ENCODE measurements at places on chromosomes 2 and 18.

GRCh38 chr2:166375195-166375735 is 479 bp downstream of the SCN9A start:
- DNase-seq = no peak

GRCh38 chr2:85329181-85329651 is 1.4 kb upstream of the TGOLN2 start:
- DNase-seq = no peak

DNA sequence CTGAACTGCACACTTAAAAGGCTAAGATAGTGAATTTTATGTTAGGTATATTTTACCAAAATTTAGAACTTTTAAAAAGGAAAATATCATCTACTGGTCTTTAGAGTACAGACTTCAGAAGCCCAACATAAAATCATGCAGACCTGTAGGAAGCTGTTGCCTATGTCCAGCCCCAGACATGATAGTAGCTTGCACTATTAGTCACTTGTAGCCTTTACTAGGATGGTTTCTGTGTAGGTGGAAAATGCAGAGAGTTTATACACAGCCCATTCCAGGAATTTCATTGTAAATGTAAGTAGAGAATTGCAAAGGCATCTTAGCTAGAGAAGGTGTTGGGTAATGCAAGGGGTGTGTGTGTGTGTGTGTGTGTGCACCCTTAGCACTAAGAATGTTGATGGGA is 640.2 kb downstream of the RNF144A start:
- DNase-seq = no peak

GRCh38 chr18:42392416-42392815 is 437.4 kb downstream of the PIK3C3 start:
- no peak for DNase-seq

GRCh38 chr2:125259451-125259850 is 1234.4 kb downstream of the CNTNAP5 start:
- no peak for DNase-seq

GRCh38 chr18:34493566-34494358 is 216.3 kb upstream of the DTNA start:
- peak; percentile 62 for DNase-seq

DNA sequence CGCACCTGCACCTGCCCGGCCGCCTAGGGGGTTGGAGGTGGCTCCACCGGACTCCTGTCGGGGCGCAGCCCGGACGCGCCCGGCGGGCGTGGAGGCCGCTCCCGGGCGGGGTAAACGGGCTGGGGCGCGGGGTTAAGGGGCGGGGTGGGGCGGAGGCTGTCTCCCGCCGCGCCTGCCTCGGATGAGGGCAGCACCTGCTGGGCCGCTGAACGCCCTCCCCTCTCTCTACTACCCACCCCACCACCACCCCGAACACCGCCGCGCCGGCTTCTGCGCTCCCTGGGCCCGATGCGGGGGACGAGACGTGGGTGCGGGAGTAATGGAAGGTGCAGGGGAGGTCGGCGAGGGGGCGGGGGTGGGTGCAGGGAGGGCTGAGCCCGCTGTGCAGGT is 224.8 kb upstream of the ID2 start:
- DNase-seq = peak; percentile 60

DNA sequence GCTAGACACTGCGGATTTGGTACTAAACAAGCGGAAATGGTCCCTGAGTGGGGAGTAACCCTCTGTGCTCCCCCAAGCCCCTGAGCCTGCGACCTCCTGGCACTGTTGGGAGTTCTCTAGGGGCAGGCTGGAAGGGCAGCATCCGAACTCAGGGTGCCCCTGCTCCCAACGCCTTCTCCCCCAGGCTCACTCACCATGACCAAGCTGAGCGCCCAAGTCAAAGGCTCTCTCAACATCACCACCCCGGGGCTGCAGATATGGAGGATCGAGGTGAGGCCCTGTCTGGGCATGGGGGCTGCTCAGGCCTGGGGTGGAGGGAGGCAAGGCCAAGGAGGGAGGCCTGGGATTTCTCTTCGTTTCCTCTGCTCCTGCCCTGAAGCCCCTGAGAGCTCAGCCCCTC is 4.7 kb downstream of the VIL1 start:
- DNase-seq = no peak

DNA sequence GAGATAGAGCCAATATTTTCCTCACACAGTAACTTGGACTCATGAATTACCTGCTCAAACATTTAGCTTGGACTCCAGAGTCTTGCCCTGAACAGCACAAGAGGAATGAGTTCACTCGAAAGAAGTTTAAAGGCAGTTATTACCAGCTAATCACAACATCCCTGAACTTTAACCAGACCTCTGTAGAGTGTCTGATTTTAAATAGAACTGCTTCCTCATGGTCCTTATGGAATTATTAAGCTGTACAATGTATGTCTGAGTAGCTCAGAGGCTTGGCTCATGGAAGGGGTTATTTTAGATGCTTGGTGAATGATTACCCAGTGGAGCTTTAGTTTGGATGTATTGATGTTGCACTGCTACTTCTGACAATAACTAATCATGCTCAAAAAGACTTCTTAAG is 183.1 kb downstream of the FMNL2 start:
- no peak for DNase-seq

DNA sequence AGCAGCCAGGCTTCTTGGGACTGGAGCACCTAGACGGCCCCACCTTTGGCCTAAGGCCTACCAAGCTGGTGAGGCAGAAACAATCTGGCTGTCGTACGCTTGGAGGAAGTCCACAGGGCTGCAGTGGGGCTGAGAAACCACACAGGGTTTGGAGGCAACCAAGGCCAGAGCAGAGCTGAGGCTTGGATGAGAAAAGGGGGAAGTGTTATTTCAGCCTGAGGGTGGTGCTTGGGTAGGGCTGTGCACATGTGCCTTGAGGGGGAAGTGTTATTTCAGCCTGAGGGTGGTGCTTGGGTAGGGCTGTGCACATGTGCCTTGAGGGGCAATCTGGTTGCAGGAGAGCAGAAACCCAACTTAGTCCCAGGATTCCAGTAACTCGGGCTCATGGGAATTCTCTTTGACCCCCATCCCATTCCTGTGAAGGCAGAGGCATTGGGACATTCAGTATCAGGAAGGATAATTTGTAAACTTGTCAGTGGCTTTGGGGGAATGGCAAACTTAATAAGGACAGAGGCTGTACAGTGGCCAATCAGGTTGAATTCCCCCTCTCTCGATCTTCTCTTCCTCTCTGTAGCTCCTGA is 971 bp upstream of the FBXO41 start:
- DNase-seq = no peak

- DNase-seq = no peak
These were observed 38.3 kb downstream of the PAPOLG start for GRCh38 chr2:60794271-60794863.

- DNase-seq = no peak
These were observed 118.2 kb upstream of the NOL4 start for GRCh38 chr18:34342960-34343359.

- DNase-seq = no peak
These were observed 50.5 kb upstream of the GORASP2 start for GRCh38 chr2:170878505-170878904.

- no peak for DNase-seq
These were observed 187.0 kb downstream of the HAUS1 start for GRCh38 chr18:46291149-46291548.

DNA sequence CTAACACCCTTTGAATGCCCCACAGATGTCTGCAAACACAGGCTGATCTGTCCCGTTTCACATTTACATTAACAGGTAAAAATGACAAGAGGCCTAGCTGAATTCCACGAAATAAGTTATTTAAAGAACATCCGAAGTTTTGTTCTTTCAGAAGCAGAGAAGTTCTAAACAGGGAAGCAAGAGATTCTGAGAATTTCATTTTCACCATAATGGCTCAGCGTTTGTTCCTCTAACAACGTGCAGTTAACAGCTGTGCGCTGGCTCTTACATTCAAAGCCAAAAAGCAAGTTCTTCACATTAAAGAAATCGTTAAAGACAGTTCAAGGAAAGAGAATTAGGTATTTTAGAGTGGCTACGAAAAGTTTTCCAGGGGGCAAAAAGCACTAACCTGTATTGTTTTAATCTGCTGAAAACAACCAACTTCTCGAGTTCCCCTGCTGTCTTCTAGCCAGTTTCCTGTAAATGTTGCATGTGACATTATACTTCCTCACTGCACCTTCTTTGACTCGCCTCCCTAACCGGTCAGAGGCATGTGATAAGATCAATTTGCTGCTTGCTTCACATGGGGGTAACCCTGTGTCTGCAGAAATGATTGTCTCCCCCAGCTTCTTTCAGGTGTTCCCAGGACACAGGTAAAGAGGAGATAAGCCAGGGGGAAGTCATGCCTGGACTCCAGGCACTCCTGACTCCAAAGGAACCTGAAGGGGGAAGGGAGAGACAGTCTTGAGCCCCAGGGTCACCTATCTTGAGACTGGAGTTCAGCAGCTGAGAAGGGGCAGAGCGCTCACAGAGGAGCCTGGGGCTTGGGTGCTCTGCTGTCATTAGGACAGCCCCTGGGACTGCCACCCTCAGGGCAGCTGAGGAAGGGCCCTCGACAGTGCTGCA is 36.8 kb upstream of the WIPF1 start:
- no peak for DNase-seq

GRCh38 chr2:227163485-227163997 is 464 bp downstream of the COL4A4 start:
- DNase-seq = peak; percentile 23

- no peak for DNase-seq
These were observed 17.4 kb downstream of the KCNH7 start for GRCh38 chr2:162821176-162821575.

DNA sequence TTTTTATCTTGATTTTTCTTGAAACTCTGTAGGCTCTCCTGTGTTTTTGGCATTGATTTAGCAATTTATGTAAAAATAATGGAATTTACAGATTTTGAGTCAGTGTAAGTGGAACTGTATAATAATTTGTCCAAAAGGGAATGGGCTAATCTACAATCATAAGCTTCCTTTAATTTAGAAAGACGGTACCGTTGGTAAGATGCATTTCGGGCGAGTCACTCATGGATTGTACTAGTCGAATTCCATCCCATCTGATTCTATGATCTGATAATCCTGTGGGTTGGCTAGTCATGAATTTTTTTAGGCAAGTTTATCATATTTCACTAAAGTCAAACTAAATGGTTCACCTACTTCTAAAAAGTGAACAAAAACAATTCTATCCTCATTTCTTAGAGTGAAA is 133.4 kb downstream of the ZNF407 start:
- no peak for DNase-seq

DNA sequence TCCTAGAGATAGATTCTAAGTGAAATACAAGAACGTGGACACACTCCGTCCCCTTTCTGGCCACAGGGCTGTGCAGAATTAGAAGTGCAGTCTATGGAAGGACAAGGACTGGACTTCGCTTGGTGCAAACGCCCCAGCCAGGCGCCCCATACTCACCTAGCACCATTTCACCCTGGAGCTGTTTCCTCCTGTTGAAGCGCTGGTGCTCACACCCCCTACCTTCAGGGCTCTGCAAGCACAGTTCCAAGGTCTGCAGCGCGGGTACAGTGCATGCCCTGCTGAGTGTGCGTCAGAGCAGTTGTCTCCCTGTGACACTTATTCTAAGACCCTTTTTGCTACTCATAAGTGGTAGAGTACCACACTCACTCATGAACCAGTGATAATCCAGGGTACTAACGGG is 3.0 kb downstream of the HPCAL1 start:
- DNase-seq = no peak

GRCh38 chr2:121297217-121297830 is 12.3 kb upstream of the TFCP2L1 start:
- DNase-seq = no peak

- no peak for DNase-seq
These were observed 201.1 kb upstream of the HDAC4 start for GRCh38 chr2:239601880-239602279.

GRCh38 chr2:160737247-160737646 is 243.6 kb upstream of the RBMS1 start:
- DNase-seq = no peak

DNA sequence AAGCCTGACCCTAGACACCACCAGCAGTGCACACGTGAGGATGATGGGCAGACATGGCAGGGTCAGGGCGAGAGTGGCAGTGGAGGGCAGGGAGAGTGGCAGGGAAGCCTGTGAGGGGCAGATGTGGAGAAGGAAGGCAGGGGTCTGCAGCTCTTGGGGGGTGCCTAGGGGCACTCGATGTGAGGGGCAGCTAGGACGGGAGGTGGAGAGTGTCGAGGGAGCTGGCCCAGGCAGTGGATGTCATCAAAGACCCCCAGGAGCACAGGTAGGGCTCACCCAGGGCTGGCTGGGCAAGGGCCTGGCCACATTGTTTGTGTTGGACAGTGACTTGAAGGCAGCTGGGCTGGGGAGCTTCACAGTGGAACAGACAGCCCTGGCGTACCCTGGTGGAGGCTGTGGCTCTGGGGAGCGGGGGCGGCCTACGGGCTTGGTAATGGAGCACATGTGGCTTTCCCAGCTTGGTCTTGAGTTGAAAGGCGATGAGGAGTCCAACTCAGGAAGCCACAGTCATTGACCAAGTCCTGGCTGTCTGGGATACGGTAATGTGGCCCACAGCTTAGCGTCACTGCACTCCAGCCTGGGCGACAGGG is 87.1 kb downstream of the RTP5 start:
- DNase-seq = no peak

GRCh38 chr2:227472265-227473121 is 537 bp downstream of the AGFG1 start:
- peak; percentile 76 for DNase-seq

DNA sequence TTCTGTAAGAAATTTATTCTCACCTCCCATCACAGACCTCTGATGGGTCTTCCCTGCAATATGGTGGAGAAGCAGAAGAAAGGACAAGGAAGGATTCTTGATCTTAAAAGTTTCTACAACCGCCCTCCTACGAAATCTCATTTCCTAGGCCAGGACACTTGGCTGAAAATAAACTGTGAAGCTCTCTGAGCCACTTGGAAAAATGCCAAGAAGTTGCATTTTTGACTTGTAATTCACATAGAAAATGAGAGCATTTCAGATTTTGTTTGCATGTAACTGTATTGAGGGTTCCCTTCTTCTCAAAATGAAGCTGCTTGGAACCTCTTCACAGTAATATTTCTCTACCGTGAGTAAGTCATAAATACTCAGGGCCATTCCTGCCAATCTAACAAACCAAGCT is 458.3 kb upstream of the SLC14A2 start:
- no peak for DNase-seq
